ENCODE measurements at places on chromosomes 7 and 10. TPM values are rescaled to one million over a fixed set of nuclear protein-coding genes. Genes with fewer than 3 reads are reported as not detected.

Gene SLC26A4
- total RNA-seq, result 1.7 TPM

Gene GBX1
- not detected for total RNA-seq

Gene GTF2IRD1
- 5.6 TPM for total RNA-seq

Gene PNLIPRP3
- total RNA-seq, result not detected

Gene SH2D4B
- total RNA-seq, result under 0.01 TPM

Gene CPXM2
- total RNA-seq, result 13.5 TPM

Gene JCAD
- 51.1 TPM for total RNA-seq

Gene CTAGE4
- 1.1 TPM for total RNA-seq

Gene CTBP2
- total RNA-seq, result 89.2 TPM

Gene TMEM236
- 0.14 TPM for total RNA-seq

Gene ADIRF
- total RNA-seq, result 15.3 TPM

Gene CYP3A4
- not detected for total RNA-seq

Gene IFIT1B
- not detected for total RNA-seq

Data from thoracic aorta endothelial cell (primary cell).